ENCODE measurements at places on chromosomes 3 and 15. TPM values are rescaled to one million over a fixed set of nuclear protein-coding genes. Genes with fewer than 3 reads are reported as not detected.

The CCR1 gene
- 12.9 TPM for total RNA-seq

The NEK11 gene
- total RNA-seq: 4.3 TPM

The NPAP1 gene
- total RNA-seq: not detected

DNA sequence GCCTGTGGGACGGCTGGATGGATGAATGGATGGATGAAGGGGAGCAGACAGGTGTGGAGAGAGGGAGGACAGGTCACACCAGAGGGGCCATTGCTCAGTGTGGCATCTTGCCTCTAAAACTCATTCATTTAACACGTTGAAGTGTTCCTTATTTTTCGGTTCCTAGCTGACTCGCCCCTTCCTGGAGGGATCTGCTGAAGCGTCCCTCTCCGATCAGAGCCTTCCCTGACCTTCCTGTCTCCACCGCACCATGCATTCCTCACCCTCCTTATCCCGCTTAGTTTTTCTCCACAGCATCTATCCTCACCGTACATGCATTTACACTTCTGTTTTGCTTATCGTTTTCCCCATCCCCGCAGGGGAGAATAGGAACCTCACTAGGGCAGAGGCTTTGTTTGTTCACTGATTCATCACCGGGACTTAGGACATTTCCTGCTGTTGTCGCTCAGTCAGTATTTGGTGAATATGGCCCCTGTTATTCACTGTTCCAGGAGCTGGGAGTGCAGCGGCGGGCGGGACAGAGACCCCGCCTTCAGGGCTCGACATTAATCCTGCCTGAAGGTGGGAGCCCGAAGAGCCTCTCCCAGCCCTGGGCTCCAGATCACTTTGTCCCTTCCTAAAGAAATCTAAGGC lies 32.0 kb downstream of the FOXL2 start:
- DNase-seq: no peak

DNA sequence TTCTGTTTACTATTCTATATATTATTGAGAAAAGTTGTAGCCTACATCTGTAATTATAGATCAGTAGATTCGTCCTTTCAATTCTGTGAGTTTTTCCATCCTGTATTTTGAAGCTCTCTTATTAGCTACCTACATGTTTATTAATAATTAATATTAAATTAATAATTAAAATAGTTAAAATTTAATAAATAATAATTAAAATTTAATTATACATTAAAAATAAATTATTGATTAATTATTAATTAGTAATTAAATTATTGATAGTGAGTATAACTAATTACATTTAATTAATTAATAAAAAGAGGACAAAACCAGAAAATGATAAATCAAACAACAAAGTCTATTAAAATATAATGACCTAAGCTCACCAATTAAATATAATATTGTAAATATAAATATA lies 606.6 kb upstream of the ROBO1 start:
- DNase-seq: no peak

DNA sequence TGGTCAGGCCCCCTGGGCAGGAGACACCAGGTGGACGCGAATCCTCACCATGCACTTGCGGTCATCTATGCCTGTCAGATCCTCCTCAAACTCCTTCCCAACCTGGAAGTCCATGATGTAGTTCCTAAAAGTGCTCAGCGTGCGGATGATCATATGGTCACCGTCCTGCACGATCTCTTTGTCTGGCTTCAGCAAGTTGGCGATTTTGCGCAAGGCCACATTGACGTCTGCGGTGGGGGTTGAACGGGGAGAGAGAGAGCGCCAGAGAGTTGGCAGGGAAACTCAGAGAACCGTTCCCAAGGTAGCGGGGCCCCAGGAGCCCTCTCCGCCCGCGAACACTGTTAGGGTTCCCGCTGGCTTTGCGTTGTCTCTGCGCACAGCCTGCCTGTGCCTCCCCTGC lies 809 bp downstream of the RBP1 start:
- no peak for DNase-seq

GRCh38 chr3:49638445-49638844 lies 35.7 kb upstream of the APEH start:
- DNase-seq: no peak

DNA sequence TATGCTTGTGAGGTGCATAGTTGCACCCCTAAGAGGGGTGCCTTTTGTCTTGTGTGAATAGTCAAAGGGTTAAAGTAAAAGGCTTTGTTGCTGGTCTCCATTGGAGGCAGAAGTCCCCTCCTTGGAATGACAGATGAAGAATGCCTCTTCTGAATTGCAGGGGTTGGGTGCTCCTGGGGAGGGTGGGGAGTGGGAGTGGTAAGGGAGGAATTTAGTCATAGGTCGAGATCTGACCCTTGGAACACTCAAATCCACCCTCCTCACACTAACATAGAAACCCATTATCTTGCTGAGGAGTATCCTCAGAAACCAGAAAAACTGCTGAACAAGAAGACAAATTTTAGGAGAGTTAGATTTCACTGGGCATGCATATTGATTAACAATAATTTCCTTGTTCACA lies 4.7 kb downstream of the CTXND1 start:
- no peak for DNase-seq

GRCh38 chr3:110101361-110101760 lies 764.0 kb upstream of the DPPA4 start:
- DNase-seq: no peak

DNA sequence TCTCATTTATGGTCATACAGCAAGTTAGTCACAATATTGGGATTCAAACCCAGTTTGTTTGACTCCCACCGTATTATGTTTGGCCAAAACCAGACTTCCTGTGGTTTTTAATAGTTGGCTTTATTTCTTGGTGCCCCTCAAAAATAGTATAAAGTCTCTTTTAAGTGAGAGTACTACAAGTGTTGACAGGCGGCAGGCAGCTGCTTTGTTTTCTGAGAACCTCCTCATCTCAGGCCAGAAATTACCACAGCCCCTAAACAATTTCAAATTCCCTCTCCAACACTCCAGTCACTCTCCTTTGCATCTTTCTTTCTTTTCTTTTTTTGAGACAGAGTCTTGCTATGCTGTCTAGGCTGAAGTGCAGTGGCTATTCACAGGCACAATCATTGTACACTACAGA lies 121.5 kb downstream of the POLR2M start:
- DNase-seq: no peak

- DNase-seq: no peak
Measured at GRCh38 chr3:66456711-66457173, 44.1 kb downstream of the LRIG1 start.

DNA sequence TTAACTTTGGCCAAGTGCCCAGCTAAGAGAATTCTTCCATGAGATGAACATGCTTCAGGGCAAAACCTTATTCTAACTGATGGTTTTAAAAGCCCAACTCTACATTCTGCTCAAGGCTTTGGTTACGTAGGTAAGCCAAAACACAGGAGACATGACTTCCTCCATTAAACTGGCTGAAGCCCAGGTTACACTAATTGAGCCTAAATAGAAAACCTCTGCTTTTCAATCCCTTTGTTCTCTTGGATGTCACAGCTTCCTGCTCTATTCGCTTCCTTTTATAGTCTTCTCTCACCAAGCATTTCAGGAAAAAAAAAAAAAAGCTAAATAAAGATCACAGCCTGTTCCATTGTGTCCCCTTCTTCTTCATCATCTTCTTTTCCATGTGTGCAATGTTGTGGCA lies 420.4 kb downstream of the TIGIT start:
- DNase-seq: no peak

DNA sequence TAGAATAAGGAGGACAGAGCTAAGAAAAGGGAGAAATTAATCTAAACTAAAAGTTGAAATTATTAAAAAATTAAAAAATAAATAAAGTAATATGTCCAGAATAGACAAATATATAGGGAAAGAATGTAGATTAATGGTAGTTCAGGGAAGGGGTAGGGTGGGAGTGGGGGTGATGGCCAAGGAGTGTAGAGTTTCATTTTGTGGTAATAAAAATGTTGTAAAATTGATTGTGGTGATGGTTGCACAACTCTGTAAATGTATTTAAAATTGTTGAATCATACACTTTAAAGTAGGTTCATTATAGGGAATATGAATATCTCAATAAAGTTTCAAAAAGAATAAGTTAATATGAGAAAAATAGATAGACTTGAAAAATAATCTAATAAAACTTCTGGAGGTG lies 21.0 kb upstream of the FNDC3B start:
- no peak for DNase-seq

DNA sequence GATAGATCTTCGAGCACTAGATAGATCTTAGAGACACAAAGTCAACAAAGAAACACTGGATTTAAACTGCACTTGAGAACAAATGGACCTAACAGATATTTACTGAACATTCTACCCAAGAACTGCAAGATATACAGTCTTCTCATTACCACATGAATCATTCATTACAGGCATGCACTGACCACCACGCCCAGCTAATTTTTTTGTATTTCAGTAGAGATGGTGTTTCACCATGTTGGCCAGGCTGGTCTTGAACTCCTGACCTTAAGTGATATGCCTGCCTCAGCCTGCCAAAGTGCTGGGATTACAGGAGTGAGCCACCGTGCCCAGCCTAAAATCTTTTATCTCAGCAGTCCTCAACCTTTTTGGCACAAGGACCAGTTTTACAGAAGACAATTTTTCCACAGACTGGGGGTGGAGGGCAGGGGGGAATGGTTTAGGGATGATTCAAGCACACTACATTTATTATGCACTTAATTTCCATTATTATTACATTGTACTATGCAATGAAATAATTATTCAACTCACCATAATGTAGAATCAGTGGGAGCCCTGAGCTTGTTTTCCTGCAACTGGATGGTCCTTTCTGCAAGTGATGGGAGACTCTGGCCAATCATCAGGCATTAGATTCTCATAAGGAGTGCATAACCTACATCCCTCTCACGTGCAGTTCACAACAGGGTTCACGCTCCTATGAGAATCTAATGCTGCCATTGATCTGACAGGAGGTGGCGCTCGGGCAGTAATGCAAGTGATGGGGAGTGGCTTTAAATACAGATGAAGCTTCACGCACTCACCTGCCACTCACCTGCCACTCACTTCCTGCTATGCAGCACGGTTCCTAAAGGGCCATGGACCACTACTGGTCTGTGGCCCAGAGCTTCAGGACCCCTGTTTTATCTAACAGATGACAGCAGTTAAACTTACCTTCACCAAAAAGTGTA lies 21.7 kb downstream of the CSNK1G1 start:
- no peak for DNase-seq

DNA sequence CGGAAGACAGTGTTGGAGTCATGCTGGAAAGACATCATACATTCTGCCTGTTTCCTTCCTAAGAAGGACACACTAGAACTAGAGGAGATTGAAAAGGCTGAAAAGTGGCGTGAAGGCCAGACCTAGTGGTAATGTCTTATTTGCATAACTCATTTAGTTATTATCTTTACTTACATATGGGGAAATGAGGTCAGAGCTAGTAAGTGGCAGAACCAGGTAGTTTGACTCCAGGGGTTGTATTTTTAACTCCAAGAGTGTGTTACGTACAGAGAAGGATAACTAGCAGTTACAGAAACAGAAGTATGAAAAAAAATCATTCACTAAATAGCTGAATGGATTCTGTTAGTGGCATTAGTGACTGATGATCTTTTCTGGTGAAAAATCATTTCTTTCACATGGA lies 108.0 kb downstream of the MITF start:
- DNase-seq: no peak
